ENCODE measurements at places on chromosomes 5 and 9.

- H3K4me1 ChIP-seq, result no peaks in the 10 kb centered on the region
- peaks cover 52% of the 10 kb centered on the region for H3K36me3 ChIP-seq
- H3K4me3 ChIP-seq, result no peak overlapping the region
- no peak overlapping the region for H3K27ac ChIP-seq
- no peaks in the 10 kb centered on the region for H3K27me3 ChIP-seq
- no peak for DNase-seq
These were observed 10.6 kb downstream of the PTBP3 start for GRCh38 chr9:112322701-112323377.

GRCh38 chr9:121313458-121314152 lies 45.6 kb downstream of the GSN start:
- H3K27ac ChIP-seq, result no peak overlapping the region
- DNase-seq, result no peak
- H3K36me3 ChIP-seq, result no peaks in the 10 kb centered on the region
- H3K27me3 ChIP-seq, result no peaks in the 10 kb centered on the region
- H3K4me3 ChIP-seq, result no peak overlapping the region

DNA sequence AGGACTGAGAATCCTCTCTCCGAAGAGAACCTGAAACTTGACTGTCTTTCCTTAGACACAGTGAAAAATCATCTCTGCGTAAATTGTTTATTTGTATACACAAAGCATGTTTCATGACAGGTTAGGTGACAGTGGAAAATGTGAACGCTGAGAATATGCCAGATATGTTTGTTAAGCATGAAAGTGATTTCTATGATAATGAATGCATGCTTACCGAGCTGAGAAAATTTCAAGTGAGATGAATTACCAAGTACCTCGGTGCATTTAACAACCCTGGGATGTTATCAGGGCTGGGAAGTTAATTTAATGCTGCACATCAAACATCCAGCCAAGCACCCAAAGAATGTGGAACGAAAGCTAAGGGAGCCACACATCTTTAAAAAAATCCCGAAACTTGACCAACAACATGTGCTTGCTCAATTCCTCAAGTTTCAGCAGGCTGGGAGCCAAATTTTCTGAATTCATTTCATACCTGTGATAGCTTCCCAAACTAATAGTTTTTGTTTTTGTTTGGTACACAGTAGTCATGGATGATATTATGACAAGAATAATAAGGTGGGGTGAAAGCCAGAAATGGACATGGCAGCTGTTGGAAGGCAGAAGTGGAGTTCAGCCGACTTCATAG lies 336.9 kb downstream of the ARHGEF28 start:
- DNase-seq, result no peak
- no peaks in the 10 kb centered on the region for H3K27me3 ChIP-seq
- H3K36me3 ChIP-seq, result no peaks in the 10 kb centered on the region
- no peaks in the 10 kb centered on the region for H3K4me1 ChIP-seq
- no peak overlapping the region for H3K27ac ChIP-seq

DNA sequence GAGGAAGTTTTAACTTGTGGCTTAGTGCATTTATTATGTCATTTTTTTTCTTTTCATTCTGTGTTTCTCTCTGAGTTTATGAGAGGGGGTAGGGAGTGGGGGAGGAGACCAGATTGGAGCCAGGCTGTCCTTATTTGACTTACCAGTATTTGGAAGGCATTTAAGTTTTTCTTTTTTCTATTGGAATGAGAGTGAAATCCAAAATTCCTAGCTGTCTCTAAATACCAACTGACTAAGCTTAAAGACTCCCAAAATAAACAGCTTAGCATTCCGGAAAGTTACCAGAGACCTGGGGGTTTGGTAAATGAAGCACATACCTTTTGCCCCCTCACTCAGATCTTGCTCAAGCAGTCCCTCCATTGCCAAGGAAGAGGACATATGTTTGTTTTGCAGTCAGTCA lies 581.9 kb upstream of the BRINP1 start:
- no peaks in the 10 kb centered on the region for H3K27me3 ChIP-seq
- H3K4me1 ChIP-seq, result no peaks in the 10 kb centered on the region
- H3K27ac ChIP-seq, result no peak overlapping the region
- H3K36me3 ChIP-seq, result no peaks in the 10 kb centered on the region
- DNase-seq, result no peak

- H3K4me3 ChIP-seq, result no peak overlapping the region
- H3K27ac ChIP-seq, result no peak overlapping the region
- H3K36me3 ChIP-seq, result no peaks in the 10 kb centered on the region
- no peaks in the 10 kb centered on the region for H3K27me3 ChIP-seq
- H3K4me1 ChIP-seq, result no peaks in the 10 kb centered on the region
These were observed 96.2 kb downstream of the TLR4 start for GRCh38 chr9:117800389-117800788.

DNA sequence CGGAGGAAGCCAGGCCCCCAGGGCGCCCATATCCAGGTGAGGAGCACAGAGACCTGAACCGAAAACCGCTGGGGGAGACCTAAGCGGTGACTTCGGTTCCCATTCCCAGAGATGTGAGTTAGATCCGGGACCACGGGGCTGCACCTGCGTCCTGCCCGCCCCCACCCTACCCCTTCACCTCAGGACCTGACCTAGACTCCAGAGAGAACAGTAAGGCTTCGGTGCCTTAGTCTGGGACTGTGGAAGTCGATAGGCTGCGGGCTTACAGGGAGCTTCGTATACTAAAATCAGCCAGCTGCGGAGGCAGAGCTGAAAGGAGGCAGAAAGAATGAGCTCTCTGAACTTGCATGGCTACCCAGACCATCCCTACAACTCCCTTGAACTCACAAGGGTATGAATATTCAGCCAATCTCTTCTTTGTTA lies 518 bp upstream of the FAM13B start:
- H3K27ac ChIP-seq, result no peak overlapping the region
- peak; percentile 55 for DNase-seq
- no peaks in the 10 kb centered on the region for H3K36me3 ChIP-seq
- H3K4me1 ChIP-seq, result peaks cover 73% of the 10 kb centered on the region
- no peaks in the 10 kb centered on the region for H3K27me3 ChIP-seq
- peak overlapping the region; percentile 90 for H3K4me3 ChIP-seq

DNA sequence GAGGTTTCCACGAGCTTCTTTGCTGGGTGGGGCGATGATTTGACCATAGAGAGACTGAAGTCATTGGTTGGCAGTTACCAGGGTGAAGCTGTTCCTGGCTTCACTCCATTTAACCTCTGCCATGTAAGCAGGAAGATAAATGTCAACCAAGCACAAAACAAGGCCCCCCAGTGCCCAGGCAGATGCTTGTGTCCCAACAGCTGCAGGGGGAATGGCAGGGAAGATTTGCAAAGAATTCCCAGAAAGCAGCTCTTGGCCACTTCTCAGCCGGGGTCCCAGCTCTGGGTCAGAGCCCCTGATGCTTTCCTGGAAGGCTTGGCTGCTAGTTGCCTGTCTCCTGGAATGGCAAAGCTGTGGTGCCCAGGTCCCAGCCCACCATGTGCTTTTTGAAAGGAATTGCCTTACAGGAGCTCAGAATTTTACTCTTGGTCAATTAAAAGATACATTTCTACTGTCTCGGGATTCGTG lies 383.4 kb downstream of the ENC1 start:
- H3K27me3 ChIP-seq, result no peaks in the 10 kb centered on the region
- H3K36me3 ChIP-seq, result no peaks in the 10 kb centered on the region
- H3K4me1 ChIP-seq, result peaks cover 11% of the 10 kb centered on the region
- DNase-seq, result no peak
- no peak overlapping the region for H3K4me3 ChIP-seq

- peaks cover 12% of the 10 kb centered on the region for H3K36me3 ChIP-seq
- H3K27ac ChIP-seq, result no peak overlapping the region
- no peak overlapping the region for H3K4me3 ChIP-seq
- DNase-seq, result no peak
These were observed 7.5 kb upstream of the FAM120AOS start for GRCh38 chr9:93460689-93461413.

- no peak for DNase-seq
- H3K27me3 ChIP-seq, result no peaks in the 10 kb centered on the region
- H3K4me3 ChIP-seq, result no peak overlapping the region
These were observed 14.7 kb upstream of the TMEM250 start for GRCh38 chr9:136133191-136133958.

DNA sequence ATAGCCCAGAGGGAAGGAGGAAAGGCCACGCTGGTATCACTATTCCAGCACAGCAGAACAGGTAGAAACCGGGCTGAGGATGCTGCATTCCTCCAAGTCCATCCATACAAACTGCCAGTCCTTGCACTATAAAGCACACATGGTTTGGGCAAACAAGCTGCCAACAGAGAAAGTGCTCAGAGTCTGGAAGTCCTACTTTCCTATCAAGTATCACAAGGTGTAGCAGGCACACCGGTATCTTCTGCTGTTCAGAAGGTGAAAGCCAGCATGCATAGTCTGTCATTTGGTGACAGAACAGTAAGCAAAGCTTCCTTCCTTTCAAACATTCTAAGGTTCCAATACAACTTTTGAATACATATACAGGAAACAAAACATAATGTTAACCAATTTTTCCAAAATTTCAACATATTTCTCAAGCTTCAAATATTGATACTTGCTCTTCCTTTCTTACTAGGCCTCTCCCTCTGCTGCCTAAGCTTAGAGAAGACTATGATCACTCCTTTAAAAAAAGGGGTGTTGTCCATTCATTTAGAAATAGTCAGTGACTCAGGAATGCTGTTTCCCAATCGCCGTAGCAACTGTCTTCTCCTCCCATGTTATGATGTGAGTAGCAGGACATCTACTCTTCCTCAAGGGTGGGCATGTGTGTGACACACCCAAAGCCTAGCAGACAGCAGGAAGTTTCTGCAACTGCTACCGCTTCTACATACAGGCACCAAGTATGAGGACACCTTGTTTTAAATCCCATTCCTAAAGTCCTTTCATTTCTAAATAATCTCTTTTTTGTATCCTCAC lies 14.7 kb downstream of the DIAPH1 start:
- H3K27me3 ChIP-seq, result no peaks in the 10 kb centered on the region
- no peak for DNase-seq
- no peak overlapping the region for H3K4me3 ChIP-seq
- H3K27ac ChIP-seq, result peak overlapping the region; percentile 87
- peaks cover 99% of the 10 kb centered on the region for H3K4me1 ChIP-seq

DNA sequence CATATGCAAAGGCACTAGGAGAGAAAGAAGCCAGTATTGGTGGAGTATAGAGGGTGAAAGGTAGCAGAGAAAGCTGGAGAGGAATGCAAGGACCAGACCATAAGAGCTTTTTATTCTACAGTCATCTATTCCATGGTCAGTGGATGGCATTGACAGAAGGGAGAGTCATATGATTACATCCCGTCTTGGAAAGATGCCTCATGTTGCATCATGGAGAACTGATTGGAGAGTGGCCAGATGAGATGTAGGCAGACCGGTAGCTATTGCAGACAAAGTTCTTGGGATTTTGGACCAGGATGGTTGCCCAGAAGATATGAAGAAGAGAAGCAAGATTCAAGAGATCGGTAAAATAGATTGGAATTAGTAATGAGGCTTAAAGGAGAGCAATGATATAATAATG lies 260.7 kb downstream of the CHSY3 start:
- no peaks in the 10 kb centered on the region for H3K36me3 ChIP-seq
- 0 out of 2 replicates have a peak, but pooled peaks cover 3% of the 10 kb centered on the region for H3K4me1 ChIP-seq
- H3K27ac ChIP-seq, result no peak overlapping the region
- DNase-seq, result no peak
- H3K27me3 ChIP-seq, result no peaks in the 10 kb centered on the region
- H3K4me3 ChIP-seq, result no peak overlapping the region

- no peaks in the 10 kb centered on the region for H3K36me3 ChIP-seq
- no peak for DNase-seq
- H3K27ac ChIP-seq, result no peak overlapping the region
- H3K4me1 ChIP-seq, result peaks cover 9% of the 10 kb centered on the region
These were observed 65.3 kb downstream of the ARHGEF37 start for GRCh38 chr5:149646564-149646963.

DNA sequence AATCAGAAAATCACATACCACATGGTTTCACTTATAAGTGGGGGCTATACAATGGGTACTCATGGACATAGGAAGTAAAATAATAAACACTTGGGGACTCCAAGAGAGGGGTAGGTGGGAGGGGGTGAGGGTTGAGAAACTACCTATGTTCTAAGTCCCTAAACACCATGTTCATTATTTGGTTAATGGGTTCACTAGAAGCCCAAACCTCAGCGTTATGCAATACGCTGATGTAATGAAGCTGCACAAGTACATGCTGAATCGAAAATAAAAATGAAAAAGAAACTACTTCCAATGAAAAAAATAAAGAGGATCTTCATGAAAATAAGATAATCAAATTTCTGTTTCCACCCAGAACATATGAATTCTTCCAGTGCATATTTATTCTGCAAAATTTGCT lies 208.5 kb downstream of the TMEM161B start:
- H3K36me3 ChIP-seq, result no peaks in the 10 kb centered on the region
- no peaks in the 10 kb centered on the region for H3K27me3 ChIP-seq
- H3K27ac ChIP-seq, result no peak overlapping the region
- H3K4me3 ChIP-seq, result no peak overlapping the region
- no peaks in the 10 kb centered on the region for H3K4me1 ChIP-seq
- no peak for DNase-seq
